ENCODE measurements at places on chromosomes 12 and 14. TPM values are rescaled to one million over a fixed set of nuclear protein-coding genes. Genes with fewer than 3 reads are reported as not detected.

DNA sequence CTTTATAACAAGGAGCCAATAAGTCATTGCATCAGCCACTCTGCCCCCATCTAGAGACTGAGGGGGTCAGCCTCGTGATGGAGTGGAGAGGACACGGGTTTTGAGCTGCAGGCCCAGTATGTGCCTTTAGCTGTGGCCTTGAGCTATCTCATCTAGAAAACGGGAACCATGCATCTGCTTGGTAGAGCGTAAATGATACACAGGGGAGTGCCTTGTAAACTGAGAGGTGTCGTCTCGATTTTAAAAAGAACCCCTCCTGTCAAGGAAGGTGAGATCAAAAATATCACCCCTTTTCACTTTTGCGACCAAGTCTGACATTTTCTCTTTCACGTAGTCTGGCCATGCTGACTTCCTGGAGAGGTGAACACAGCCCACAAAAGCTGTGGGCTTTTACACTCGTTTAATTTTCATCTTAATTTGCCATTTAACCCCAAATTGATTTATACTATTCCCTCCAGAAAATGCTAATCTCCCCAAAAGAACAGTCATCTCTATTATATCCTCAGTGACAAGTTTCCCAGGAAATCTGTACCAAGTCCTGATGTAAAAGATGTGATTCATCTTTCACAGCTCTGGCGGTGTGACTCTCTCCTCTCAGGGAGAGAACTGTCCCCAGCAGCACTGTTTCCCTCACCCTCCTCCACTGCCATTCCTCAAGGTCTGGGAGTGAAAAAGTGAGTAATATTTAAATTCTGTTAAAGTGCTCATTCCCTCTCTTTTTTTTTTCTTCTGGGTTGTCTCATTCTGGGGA is 30.6 kb downstream of the VCPKMT start:
- no peak for DNase-seq

SP7 gene
- total RNA-seq, result not detected

GRCh38 chr14:23430723-23431085 is 4.8 kb downstream of the MYH7 start:
- DNase-seq, result no peak

ZNF385A gene
- 88.4 TPM for total RNA-seq

SPRYD3 gene
- 66.6 TPM for total RNA-seq

DNA sequence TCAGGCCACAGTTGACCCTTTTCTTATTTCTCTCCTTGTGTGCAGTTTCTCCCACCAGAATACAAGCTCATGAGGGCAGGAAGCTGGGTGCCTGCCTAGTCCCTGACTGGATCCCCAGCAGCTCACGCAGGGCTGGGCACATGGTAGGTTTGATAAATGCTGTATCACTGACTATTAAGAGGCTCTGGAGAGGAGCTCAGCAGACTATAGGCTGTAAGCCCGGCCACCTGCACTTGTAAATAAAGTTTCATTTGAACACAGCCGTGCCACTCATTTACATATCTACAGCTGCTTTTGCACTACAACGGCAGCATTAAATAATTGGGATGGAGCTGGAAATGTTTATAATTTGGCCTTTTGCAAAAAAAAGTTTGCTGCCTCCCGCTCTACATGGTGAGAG is 32.0 kb downstream of the CHGA start:
- no peak for DNase-seq

GPHB5 gene
- not detected for total RNA-seq

BBS10 gene
- total RNA-seq, result 9.1 TPM

RASSF8 gene
- total RNA-seq, result 23.0 TPM

GRCh38 chr12:89752341-89752740 is 43.7 kb upstream of the ATP2B1 start:
- DNase-seq, result no peak

GRCh38 chr12:8559676-8560075 is 19.0 kb upstream of the CLEC4E start:
- no peak for DNase-seq

DNA sequence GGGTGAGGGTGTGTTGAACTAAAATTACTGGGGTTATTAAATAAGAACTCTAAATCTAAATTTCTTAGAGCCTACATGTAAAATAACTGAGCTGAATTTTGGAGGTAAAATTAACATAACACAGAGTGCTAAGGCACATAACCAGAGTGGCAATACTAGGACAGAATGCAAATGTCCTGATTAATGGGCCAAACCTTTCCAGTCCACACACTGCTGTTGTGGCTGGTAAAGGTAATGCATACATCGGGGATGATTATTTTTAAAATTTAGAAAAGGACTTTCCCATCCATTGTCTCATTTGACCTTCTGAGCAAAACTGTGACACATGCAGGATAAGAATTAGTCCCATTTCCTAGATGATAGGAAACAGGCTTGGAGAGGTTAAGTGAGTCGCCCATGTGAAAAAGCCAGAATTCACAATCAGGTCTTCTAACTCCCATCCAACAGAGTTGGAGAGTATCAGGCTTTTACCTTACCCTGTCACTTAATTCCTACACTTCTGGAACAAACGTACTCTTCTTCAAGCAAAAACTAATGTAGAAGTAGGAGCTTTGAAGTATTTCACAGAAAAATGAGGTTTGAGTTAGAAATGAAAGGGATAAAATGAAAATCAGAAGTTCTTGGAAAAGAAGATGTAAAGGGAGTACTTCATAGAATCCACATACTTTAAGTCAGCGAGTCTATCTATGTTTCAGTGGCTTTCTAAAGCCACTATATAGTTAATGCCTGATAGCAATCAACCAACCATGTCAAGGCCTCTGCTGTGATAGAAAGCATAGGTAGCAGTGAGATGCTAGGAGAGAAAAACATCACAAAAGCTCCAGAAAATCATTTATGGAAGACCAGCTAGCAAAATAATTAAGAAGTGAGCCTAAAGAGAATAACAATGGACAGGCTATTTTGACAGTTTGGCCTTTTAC is 334.9 kb upstream of the DIO2 start:
- no peak for DNase-seq

DNA sequence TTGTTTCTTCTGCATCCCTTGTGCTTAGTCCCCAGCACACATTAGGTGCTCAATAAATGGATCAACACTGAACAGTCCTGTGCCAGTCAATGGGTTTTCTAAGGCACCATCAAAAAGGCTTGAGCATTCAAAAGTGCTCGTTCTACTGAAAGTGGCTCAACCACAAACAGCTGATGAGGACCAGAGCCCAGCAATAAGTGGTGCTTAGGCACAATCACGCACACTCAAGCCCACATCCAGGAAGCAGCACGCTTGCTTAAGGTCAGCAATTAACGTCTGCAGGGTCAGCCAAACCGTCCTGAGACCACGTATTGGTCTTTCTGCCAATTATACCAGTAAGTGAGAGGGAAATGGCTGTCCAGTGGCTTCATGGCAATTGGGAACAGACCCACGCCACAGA is 56.5 kb downstream of the PRIMA1 start:
- no peak for DNase-seq

DNA sequence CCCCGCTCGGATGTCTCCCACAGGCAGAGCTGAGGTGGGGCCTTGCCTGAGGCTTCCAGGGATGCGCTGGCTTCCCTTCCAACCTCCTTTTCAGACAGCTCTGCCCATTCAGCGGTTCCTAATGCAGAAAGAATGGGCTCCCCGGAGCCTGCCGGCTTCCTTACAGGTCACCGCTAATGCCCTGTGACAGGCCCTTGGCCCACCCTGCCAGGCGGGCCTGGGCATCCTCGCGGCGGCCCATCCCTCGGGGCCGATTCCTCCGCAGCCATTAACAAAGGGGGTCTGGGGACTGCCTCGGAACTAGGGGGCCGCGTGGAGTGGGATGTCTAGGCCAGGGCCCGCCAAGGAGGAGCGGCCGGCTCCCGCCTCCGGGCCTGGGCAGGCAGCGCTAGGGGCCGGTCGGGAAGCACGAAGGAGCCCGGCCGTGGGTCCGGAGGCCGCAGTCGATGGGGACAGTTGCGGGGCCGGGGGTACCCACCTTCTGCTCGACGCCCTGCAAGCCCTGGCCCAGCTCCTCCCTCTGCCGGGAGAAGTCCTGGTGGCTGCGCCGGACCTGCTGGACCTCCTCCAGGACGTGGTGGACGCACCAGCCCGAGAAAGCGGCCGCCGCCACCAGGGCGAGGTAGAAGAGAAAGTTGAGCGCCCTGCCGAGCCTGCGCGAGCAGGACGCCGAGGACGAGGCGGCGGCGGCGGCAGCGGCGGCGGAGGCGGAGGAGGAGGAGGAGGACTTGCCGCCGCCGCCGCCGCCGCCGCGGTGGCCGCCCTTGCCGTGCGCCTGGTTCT is 738 bp downstream of the CKAP4 start:
- DNase-seq, result peak; percentile 61

- DNase-seq, result no peak
Observed at GRCh38 chr14:88618476-88618875, 55.6 kb downstream of the ZC3H14 start.

GRCh38 chr12:91937706-91938105 is 207.9 kb downstream of the BTG1 start:
- no peak for DNase-seq

- DNase-seq, result no peak
Observed at GRCh38 chr12:132558042-132558856, 52.1 kb downstream of the LRCOL1 start.

DNA sequence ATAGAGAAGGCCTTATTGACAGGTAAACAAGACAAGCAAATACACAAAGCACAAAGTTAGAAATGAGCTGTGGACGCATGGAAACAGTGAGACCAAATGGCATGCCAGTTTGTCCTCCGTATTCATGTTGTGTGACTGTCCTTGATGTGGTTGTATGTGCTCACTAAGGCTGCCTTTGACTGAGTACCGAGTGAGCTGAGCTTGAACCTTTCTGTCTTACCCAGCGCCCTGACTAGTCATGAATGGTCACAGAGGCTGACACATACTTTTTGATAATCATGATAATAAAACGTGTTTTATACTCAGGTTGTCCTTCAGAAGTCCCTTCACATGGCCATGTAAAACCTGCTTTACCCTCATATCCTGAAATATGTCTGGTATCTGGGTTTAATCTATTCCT is 553 bp upstream of the CATSPERB start:
- DNase-seq, result no peak

SERPINA1 gene
- 13.8 TPM for total RNA-seq

NINJ2 gene
- total RNA-seq, result 4.9 TPM

NOS1 gene
- 0.10 TPM for total RNA-seq

DNA sequence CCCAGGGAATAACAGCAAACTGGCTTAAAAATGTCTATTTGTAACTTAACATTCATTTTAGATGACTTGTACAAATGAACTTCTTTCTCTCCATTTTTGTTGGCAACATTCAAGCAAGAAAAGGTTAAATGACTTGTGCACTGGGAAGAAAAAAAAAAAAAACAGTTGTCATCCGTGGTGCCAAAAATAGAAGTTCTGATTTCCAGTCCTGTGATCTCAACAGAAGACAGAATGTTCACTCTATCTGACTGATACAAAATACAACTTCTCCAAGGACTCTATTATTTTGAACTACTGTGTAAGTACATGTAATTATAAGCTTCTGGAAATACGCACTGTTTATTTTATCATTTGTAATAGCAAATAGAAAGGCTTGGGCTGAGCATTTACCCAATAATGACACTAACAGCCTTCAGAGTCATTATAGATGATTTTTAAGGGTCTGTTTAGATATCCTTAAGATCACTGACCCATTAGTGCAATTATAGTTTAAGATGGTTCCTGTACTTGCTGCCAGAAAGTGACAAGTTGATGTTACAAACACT is 59.9 kb downstream of the LIN7A start:
- DNase-seq, result no peak

DNA sequence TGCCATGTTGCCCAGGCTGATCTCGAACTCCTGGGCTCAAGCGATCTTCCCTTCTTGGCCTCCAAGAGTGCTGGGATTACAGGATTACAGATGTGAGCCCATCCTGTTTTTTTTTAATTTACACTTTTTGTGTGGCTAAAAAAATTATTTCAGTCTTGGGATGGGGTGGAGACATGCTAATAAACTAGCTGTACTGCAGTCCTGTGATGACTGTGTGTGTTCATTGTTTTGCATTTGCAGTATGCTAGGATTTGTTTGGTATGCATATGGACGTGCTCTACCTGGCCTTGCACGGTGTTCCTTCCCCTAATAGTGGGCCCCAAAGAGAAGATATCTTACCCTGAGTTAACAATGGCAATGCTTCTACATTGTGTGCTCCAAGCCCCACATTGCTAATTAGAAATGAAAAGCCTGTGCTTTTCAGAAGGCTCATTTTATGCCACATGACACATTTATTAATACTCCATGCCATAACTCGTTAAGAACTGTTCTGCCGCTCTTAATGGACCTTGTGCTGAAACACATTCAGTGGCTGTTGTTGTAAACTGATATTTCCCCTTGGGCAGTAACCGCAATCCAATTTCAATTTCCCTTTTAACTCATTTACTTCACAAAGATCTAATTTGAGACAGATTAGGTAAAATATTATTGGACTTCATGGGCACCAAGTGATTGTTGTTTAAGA is 86.4 kb downstream of the SCN8A start:
- DNase-seq, result no peak

- peak; percentile 70 for DNase-seq
Observed at GRCh38 chr12:121773011-121773777, 20.3 kb downstream of the RHOF start.

KSR2 gene
- 8.6 TPM for total RNA-seq

SNX6 gene
- total RNA-seq, result 71.8 TPM

DNA sequence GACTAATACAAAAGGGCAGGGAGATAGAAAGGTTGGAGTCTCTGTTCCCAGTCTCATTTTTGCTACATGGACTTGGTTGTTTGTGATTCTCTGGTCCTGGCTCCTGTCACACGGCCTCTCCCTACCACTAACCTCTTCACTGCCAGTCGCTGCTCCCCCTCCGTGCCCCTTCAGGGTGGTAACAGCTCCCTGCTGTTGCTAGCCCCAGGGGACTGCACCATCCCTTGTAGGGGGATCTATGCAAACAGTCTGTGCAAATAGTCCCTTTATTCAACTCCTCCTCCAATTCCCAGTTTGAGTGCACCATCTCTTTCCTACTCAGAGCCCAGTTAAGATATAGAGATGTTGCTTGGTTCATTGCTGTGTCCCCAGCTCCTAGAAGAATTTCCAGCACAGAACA is 51.1 kb downstream of the CCDC60 start:
- no peak for DNase-seq

ENDOU gene
- 0.89 TPM for total RNA-seq

DNA sequence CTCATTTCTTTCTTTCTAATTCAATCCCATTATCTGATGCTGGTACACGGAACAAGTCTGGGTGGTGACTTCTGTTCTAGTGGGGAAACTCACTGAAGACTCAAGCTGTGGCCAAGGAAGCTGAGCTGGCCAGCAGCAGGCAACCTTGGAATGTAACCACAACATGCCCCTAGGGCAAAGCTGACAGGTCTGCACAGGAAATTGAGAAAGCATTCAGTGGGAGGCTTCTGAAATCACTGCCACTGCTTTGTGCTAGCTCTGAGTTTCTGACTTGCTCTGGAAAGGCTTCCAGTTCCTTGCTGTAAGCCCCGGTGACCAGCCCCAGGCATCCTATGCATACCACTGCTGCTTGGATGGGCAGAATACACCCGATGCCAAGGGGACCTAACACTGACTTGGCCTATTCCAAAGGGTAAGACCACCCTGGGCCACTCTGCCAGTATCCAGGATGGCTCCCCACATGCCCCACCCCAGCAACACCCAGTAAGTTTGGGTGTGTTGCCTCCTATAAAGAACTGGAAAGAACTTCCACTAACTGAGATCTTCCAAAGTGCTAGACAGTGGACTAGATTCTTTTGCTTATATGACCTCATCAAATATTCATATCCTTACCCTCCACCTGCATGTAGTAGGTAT is 84.5 kb upstream of the CDKN3 start:
- DNase-seq, result peak; percentile 84
